ENCODE measurements at places on chromosomes 16 and 17.

DNA sequence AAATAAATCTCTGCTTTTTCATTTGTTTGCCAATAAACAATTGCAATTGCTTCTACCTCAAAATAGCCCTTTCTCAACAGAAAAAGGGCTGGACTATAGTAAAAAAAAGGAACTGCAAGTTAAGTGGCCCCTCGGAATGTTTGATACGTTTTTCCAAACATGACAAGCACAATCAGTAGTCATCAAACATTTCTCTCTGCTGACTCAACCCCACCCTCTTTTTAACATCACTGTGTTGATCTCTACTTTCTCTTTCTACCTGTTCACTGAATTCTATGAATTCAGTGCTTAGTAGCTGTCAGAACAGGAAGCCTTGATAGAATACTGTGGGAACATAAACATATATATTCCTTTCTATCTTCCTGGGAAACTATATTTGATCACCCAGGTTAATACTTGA, 116.5 kb upstream of the AXIN2 start:
- DNase-seq, result peak; percentile 37

GRCh38 chr17:47310186-47310733, 13.5 kb upstream of the EFCAB13 start:
- DNase-seq, result no peak

- DNase-seq, result no peak
Measured at GRCh38 chr16:53605831-53606400, 97.7 kb downstream of the RPGRIP1L start.

- no peak for DNase-seq
Measured at GRCh38 chr17:36545077-36545464, 352 bp downstream of the GGNBP2 start.

DNA sequence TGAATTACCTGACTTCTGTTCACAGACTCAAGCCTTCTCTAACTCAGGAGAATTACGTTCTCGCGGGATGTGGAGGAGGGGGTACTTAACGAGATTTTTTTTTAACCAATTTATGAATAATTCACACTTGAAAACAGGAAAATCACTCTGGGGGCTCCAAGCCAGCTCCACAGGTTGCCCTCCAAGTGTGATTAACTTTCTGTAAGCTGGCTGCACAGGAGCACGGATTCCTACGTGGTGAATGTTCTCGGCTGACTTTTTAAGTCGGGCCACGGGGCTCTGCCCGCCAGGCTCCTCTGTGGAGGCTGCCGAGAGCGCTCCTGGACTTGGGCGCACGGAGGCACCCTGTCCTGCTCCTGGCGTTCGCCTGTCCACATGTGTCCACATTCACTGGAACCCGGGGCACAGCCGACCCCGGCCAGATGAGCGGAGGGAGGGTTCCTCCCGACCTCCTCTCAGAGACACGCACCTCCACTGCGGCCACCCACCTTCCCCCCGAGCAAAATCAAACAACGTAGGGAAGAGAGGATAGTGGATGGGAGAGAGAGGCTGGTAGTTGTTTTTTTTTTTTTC, 147.1 kb upstream of the CHMP6 start:
- no peak for DNase-seq

- no peak for DNase-seq
Measured at GRCh38 chr17:73711184-73711583, 66.9 kb upstream of the SDK2 start.

All from T-helper 2 cell (primary cell).